Ovary (tissue), 10 donors: ENCODE measurements at places on chromosomes 2 and 18.

DNA sequence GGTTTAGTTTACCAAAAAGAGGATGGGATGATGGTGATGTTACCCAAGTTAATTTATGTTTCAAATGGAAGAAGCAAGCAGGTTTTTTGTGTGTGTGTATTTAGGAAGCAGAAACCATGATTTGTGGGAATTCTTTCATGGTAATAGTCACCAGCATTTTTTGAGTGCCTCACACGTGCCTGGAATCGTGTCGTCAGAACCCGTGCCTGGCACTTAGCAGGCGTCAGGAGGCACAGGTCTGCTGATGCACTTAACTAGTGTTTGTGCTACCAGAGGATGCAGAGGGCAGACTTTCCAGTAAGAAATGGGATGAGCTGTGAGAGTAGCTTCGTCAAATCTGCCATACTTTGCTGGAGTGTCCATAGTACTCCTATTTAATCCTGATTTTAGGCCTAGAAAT, 41.1 kb downstream of the LYPD6 start:
- no peak for DNase-seq

DNA sequence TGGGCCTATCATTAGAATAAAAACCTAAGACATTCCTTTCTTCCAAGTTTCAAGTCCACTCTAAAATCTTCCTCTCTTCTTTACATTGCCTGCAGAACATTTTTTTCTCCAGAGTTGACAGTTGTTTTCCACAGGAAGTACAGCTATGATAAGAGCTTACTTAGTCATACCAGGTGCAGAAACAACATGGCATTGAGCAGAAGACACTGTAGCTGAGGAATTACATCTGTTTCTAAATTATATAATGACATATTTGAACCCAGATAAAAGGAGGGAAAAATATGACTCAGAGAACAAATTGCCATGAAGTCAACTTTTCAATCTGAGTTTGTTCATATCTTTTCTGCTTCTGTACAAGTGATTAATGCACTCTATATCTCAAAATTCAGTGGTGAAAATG, 30.2 kb downstream of the CMPK2 start:
- no peak for DNase-seq

DNA sequence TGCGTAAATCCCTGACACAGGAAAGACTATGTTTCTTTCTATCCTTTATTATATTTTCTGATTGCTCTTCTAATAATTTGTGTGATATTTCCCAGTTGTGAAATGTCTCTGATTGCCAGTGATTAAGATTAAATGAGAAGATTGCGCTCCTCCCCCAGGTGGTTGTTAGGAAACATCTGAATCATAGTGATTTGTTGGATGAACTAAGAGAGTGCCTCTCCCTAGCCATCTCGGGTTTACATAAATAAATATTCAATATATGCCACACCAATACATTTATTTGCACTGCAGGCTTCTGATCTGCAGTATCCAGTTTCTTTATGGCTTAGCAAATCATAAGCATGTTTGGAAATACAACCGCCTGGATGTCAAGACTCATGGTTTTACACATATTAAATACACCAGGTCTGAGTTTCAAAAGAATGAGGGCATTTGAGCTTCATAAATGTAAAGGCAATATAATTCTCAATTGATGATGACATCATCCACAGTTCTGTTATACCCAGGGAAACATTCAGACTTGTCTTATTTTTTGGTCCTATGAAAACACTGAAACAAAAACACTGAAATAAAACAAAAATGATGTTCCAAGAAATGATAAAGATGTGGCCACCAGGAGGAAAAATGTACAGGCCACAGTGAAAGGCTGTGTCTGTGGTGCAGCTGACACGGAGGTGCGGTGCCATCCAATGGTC, 826.7 kb upstream of the ACVR2A start:
- DNase-seq, result no peak

GRCh38 chr2:77746780-77747179, 224.6 kb upstream of the LRRTM4 start:
- DNase-seq, result no peak

DNA sequence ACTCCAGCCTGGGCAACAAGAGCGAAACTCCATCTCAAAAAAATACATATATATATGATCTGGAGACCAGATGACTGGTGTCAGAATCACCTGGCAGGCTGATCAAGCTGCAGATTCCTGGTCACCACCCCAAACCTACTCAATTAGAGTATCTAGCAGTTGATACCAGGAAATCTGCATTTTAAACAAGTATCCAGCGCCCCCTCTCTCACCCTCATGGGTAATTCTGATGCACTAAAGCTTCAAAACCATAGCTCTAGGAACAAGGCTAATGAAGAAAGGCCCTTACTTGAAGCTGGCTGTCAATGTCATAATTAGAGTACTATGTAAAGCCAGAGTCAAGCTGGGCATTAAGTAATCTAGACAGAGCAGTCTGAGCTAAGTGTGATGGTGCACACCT, 25.0 kb upstream of the PCBP1 start:
- DNase-seq, result no peak

GRCh38 chr2:56117764-56118163, 66.0 kb upstream of the CCDC85A start:
- DNase-seq, result no peak

- DNase-seq, result no peak
Measured at GRCh38 chr2:219633276-219634065, 6.0 kb downstream of the SLC4A3 start.

GRCh38 chr2:96733931-96734330, 5.9 kb downstream of the LMAN2L start:
- no peak for DNase-seq

DNA sequence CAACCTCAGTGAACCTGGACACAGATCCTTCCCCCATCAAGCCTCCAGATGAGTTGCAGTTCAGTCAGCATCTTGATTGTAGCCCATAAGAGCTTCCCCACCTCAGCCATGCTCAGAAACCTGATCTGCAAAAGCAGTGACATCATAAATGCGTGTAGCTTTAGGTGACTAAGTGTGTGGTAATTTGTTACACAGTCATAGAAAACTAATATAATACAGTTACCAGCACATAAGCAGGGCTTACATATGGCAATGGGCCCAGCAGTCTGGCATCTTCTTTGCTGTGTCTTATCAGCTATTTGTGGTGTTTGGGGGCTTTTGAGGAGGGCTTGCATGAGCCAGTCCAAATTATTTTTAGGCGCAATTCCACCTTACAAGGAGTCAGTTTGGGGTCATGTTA, 807.0 kb downstream of the SLC4A3 start:
- DNase-seq, result no peak

DNA sequence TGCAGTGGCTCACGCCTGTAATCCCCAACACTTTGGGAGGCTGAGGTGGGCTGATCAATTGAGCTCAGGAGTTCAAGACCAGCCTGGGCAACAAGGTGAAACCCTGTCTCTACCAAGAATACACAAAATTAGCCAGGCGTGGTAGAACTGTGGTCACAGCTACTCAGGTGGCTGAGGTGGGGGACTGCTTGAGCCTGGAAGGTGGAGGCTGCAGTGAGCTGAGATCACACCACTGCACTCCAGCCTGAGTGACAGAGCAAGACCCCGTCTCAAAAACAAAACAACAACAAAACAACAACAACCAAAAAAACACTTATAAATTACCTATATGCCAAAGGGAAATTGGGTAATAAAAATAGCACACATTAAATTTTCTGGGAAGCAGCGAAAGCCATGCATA, 141.6 kb downstream of the HDAC4 start:
- DNase-seq, result no peak

GRCh38 chr2:223813329-223813728, 24.1 kb downstream of the AP1S3 start:
- DNase-seq, result no peak

DNA sequence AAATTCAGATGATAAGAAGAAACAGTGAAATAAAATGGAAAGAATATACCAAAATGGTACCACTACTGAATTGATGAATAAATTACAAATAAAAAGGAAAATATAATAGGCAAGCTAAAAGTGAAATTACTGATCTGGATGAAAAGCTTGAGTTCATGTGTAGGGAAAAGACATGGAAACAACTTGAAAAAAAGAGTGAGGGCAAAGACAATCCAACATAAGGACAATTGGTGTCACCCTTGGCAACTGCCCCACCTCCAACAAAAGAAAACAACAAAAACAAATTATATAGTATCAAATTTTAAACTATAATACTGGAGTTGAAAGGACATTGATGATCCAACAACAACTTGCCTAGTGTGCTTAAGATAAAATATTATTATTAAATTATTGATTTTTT, 37.6 kb downstream of the PPP1R1C start:
- no peak for DNase-seq

GRCh38 chr18:12895014-12895413, 11.0 kb upstream of the PTPN2 start:
- no peak for DNase-seq

DNA sequence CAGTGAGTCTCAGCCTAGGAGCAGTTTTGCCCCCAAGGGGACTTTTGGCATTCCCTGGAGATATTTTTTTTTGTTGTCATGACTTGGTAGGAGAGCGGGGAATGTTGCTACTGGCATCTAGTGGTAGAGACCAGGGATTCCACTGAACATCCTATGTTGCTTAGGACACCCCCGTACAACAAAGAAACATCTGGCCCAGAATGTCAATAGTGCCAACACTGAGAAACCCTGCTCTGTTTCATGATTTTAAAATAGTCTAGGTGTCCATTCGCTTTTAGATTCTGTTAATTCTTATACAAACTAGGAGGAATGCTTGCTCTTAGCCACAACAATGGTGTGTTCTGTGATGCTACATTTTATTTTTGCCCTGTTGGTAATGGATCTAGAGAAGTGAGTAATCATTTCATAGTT, 225.8 kb upstream of the SIX3 start:
- DNase-seq, result no peak

DNA sequence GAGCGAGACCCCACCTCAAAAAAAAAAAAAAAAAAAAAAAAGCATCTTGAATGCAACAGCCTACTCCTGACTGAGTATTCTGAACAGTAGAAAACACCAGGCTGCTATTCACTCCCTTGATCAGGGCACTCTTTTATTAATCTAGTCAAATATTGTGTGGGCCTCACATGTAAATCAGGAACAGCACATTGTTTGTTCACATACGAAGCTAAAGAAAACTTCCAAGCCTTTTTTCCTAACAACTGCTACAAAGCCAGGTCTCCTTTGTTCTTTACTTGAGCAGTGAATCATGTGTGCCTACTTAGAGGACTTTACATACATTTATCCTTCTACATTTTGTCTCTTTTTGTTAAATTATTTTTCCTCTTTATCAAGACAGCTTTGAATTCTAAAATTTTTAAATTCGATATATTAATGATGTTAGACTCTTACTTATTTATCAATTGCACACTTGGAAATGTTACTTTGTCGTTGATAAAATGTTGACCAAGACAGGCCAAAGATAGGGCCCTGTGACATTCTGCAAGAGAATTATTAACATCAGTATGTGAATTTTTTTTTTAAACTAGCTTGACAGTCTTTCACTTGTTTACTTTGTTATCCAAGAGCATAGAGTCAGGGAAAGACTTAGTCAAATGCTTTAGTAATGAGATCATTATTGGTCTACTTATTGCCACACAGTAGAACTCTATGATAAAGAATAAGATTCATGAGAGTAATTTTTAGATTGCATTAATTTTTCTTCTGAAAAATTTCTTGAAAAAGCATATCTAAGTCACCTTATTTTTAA, 13.2 kb downstream of the SPATS2L start:
- DNase-seq, result no peak

GRCh38 chr18:65124633-65125032, 626.2 kb upstream of the CDH7 start:
- no peak for DNase-seq

DNA sequence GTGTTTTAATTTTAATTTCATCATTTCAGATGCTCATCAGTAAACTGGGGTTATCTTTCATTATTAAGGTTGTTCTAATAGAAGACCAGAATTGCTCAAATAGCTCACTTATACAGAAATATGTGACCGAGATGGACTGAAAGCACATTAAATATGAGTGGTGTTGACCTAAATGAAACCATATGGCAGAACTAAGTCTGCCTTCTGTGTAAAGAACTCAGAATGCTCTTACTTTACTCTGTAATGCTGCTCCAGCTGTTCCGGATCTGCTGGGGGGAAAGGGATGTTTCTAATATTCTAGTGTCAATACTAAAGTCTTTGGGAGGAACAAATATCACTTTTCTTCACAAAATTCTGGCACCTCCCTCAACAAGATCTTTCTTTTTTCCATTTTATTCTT, 131.0 kb downstream of the DPP4 start:
- no peak for DNase-seq

DNA sequence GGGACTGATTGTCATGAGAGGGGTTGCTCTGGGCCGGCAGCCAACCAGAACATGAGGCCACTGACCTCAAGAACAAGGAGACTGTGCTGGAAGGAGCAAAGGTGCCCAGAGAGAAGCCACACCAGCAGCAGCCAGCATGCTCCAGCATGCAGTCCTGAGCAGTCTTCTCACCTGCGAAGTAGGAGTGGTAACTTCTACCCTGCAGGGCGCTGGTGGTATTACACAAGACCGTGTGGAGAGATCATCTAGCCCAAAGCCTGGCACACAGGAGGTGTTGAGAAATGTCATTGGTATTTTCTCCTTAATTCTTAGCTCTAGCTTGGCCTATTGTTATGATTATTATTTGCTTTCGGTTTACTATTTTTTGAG, 132.7 kb downstream of the TSN start:
- DNase-seq, result no peak

- no peak for DNase-seq
Measured at GRCh38 chr2:67564626-67565025, 167.5 kb downstream of the ETAA1 start.

GRCh38 chr18:32454593-32454992, 16.1 kb downstream of the GAREM1 start:
- DNase-seq, result no peak

DNA sequence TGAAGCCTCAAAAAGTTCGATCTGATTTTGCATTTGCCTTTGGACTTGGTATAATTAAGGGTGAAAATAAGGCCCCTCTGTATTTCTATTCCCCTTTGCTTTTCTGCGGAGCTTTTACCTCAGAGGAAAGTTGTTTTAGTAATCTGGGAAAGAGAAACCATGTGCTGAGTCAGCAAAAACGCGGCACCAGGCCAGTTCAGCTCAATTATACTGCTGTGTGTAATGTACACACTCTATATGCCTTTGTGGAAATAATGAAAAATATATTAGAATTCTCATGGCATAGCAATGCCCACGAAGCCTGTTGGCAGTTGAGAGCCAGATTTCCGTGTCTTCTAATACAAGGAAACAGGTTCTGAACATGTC, 161.9 kb upstream of the SIX2 start:
- DNase-seq, result no peak

- DNase-seq, result no peak
Measured at GRCh38 chr2:133286326-133286922, 281.8 kb downstream of the NCKAP5 start.

- DNase-seq, result no peak
Measured at GRCh38 chr2:54040250-54040649, 69.5 kb upstream of the PSME4 start.

GRCh38 chr2:196970099-196970498, 43.6 kb upstream of the PGAP1 start:
- no peak for DNase-seq

DNA sequence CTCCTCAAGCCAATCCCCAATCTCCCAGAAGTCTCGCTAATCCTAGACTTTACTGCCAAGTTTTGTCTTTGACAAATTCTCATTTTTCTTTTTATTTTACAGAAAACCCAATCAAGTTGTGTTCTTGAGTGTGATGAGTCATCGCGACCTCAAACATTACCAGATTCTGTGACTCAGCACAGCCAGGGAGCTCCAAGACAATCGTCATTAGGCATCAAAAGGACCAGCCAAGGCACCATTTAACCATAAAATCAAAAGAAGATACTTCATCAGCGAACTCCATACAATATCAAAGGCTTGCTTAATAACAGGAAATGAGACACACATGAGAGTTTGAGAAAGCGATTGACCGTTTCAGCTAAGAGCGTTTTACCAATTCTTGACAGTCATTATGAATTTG, 146.2 kb upstream of the AGAP1 start:
- no peak for DNase-seq
